Germinal center (tissue), 1 donor: ENCODE measurements at places on chromosomes 6 and 20.
A peak's percentile ranks its signal among the peaks of the same experiment; 100 is the strongest.

DNA sequence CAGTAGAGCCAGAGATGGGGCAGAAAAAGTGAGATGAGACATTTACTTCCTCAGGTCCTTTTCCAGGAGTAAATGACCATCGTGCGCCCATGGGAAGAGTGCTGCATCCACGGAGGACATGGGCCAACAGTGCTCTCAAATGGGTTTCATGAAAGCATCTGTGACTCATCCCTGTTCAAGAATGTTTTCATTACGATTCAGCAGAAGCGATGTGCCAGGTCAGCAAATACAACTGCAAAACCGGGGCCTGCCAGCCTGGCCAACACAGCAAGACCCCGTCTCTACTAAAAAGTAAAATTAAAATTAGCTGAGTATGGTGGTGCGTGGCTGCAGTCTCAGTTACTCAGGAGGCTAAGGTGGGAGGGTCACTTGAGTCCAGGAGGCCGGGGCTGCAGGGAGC lies 125.1 kb downstream of the LY86 start:
- DNase-seq = no peak

DNA sequence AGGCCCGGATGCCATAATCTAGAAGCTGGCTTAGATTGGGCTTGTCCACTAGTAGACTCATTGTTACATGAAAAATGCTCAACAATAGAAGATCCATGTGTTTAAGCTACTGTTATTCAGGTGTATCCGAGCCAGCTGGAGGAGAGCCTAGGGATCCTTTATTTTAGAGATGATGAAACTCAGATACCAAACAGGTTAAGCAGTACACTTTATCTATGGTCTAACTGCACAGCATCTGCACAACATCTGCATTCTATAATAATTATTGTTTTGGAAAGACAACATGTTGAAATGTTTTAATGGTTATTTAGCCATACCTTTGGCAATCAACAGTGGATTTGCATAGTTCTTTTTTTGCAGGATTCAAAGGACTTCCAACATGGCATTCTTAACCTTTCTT lies 134.1 kb downstream of the RFPL4B start:
- DNase-seq = no peak

DNA sequence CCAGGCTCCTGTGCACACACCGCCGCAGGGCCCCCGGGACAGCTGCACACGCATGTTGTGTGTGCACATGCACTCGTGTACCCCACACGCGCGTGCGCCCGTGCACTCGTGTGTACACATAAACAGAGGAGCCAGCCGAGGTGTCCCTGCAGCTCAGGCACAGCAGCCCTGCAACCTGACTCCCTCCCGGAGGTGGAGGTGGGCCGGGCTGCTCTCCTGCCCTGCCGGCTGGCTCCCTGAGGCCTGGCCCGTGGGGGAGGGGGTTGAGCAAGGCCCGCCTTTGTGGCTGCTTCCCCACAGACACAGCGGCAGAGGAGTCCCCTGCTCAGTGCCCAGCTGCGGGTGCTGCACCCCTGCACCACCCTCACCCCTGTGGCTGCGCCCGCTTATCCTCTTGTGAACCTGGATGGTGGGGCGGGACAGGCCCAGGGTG lies 624 bp downstream of the RBBP8NL start:
- DNase-seq = no peak

DNA sequence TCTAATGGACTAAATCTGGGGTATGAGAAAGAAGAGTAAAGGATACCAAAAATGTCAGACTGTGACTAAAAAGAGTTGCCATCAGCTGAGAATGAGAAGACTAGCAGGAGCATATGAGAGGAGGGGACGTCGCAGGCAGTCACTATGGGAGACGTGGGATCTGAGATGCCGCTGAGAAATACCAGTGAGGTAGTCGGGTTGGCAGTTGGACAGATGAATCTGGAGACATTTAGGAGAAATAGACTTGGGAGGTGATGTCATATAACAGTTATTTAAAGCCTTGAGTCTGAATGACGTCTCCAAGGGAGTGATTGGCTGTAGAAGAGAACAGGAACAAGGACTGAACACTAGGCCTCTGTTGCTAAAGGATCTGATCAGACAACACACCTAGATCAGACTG lies 51.5 kb upstream of the TRIM26 start:
- no peak for DNase-seq

- no peak for DNase-seq
Measured at GRCh38 chr6:157271441-157271840, 51.9 kb downstream of the TMEM242 start.

- DNase-seq = no peak
Measured at GRCh38 chr20:37256286-37256685, 5.3 kb downstream of the GHRH start.

DNA sequence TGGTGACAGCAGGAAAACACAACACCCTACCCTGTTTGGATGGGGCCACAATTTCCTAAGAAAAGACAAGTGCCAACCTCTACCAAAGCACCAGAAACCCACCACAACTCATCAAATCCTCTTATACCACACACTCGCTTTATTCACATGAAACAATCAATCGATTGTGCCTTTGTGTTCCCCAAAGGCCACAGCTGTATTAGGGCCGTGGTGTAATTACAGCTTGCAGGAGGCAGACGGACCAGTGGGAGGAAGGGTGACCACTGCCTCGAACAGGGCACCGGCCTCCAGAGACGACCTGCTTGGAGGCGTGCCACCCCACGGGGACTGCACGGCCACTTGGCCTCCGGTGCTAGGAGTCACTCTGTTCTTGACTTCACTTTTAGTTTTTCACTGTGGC lies 264.1 kb downstream of the FOXC1 start:
- DNase-seq = no peak

DNA sequence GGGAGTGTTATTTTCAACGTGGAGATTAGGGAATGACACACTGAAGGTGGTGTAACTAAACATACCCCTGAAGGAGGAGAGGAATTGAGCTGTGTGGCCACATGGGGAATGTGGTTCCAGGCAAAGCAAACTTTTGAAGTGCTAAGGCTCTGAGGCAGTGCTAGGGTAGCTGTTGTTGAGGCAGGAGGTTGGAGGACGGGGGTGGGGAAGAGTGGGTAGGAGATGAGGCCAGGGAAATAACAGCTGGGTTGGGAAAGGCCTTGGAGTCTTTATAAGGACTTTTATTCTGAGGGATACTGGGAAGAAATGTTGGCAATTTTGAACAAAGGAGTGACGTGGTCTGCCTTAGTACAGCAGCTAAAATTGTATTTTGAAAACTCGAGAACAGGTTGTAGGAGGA lies 13.0 kb downstream of the RPRD1B start:
- DNase-seq = no peak

GRCh38 chr6:122640366-122640765 lies 30.2 kb downstream of the PKIB start:
- no peak for DNase-seq

GRCh38 chr20:38633577-38634093 lies 32.0 kb downstream of the ARHGAP40 start:
- peak; percentile 80 for DNase-seq

DNA sequence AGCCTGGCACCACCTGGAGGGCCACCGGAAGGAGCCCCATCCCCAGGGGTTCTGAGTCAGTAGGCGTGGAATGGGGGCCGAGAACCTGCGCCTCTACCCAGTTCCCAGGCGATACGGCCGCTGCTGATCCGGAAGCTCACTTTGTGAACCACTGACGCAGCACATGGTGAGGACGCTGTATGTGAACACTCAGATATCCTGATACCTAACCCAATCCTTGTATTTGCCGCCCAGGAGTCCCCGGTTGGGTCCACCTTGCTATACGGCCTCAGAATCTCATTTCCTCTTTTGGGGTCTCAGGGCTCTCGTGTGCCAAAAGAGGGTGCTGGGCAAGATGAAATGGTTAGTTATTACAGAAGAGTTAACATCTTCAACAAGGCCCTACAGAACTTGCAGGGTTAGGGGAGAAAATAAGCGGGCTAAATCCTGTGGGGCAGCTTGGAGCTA lies 604 bp upstream of the RAB5IF start:
- peak; percentile 58 for DNase-seq

DNA sequence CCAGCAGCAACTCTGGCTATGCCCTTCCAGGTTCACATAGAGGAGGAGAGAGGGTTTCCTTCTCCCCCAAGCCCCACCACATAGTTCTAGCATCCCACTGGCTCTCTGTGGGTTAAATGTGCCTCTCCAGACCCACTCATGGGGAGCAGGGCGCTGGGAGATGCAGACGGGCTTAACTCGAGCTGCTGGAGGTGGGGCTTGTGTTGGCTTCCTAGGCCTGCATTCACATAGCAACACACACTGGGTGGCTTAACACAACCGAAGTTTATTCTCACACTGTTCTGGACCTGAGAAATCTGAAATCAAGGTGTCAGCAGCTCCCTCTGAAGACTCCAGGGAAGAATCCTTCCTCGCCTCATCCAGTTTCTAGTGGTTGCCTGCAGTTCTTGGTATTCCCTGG lies 33.6 kb downstream of the SLC2A10 start:
- DNase-seq = no peak

GRCh38 chr20:11529047-11529446 lies 388.6 kb upstream of the BTBD3 start:
- DNase-seq = no peak

DNA sequence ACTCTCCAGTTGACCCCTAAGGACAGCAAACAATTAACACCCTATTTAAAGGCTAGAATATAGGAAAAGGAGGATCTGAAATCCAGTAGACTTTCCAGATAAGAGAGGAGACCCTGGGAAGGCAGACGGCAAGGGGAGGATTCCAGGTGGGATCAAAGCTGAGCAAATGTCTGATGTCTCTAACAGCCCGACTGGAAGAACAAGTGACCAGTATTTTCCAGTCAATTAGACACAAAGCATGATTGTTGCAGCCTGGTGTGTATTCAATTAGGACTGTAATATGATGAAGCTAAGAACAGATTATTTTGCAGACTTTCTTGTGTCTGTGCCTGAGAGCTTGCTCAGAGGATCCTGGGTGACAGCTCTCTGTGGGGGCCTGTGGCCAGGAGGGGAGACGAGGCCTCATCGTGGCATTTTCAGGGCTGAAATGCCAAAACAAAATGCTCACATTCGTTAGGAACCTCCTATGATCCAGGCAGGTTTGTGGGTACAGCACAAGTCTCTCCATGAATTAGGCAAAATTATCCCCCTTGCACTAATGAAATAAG lies 471.8 kb upstream of the AGPAT4 start:
- DNase-seq = no peak

- DNase-seq = no peak
Measured at GRCh38 chr20:47680804-47681529, 104.3 kb downstream of the SULF2 start.

GRCh38 chr6:128432394-128432793 lies 88.0 kb downstream of the PTPRK start:
- no peak for DNase-seq

DNA sequence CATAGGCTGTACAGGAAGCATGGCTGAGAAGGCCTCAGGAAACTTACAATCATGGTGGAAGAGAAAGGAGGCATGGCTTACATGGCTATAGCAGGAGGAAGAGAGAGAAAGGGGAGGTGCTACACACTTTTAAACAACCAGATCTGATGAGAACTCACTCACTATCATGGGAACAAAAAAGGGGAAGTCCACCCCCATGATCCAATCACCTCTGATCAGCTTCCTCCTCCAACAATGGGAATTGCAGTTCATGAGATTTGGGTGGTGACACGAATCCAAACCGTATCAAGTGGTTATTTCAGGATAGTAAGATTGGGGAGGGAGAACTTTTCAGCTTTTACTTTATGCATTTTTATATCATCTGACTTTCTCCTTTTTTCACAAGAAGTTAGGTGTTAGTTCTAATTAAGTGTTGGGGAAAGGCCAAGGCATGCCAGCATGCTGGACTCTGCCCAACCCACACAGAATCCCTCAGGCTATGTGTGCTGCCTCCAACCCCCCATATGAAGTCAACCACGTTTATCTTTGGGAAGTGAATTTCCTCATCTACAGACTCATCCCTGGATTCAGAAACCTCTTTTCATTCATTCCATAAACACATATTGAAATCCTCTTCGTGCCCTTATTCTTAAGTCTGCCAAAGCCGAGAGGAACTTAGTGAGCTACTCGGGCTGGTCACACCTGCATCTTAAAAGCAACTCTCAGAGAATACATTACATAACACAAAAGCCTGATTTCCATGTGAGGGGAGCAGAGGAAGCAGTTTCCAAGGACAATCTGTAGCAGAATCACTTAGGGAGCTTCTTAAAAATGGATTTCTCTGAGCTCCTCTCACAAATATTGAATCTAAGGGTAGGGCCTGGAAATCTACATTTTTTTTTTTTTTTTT lies 16.7 kb upstream of the CLIC5 start:
- no peak for DNase-seq

GRCh38 chr6:138115877-138116660 lies 8.8 kb upstream of the PERP start:
- peak; percentile 50 for DNase-seq

GRCh38 chr6:132511210-132511830 lies 1.6 kb downstream of the STX7 start:
- DNase-seq = no peak

DNA sequence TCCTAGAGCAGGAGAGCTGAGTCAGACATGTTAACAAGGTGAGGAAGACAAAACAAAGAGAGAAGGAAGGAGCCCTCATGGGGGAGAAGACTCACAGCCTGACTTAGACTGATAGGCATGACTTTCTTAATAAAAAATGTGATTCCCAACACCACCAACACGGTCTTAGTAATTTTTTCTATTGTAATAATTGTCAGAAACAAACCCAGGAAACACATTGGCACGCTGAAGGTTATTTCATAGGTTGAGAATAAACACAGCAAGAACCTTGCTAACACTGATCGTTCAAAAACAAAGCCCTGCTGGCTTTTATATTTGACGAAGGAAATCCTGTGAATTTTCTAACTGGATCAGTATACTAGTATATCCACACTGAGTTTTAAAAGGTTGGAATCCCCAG lies 286.8 kb downstream of the HACE1 start:
- DNase-seq = no peak

GRCh38 chr20:58268936-58269619 lies 40.4 kb upstream of the RAB22A start:
- DNase-seq = no peak

GRCh38 chr6:6331946-6332601 lies 11.6 kb upstream of the F13A1 start:
- peak; percentile 73 for DNase-seq

DNA sequence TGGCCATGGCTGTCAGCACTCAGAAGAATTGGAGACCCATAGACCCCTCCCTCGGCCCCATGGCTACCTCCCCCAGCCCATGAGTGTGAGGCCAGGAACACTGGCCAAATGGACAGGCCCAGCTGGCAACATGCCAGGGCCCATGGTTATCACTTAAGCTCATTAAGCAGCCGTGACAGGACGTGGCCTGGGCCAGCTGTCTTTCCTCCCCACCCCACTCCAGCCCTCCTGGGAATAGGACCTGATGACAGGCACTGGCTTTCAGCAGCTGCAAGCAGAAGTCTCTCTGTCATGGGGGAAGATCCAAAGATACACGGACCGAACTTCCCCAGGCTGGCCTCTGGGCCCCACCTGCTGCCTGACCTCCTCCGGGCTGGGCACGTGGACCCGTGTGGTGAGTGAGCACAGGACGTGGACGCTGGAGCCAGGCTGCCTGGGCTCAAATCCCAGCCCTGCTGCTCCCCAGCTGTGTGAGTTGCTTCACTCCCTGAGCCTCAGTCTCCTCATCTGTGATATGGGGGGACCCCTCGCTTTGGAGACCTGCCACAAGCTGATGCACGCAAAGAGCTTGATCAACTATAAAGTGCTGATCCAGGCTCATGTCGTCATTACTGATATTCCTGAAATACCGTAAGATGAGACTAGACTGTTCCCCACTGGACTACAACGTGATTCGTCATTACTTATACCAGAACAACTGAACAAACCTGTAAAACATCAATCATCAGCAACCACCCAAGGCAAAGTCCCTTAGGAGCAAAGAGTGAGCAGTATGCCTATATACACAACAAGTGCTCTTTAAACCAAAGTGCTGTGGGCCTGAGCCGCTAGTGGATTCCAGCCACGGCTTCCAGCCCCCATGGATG lies 22.0 kb upstream of the VSTM2L start:
- DNase-seq = no peak
